NCI-H1694 (cell line): ENCODE measurements at places on chromosomes 1 and 21.

GRCh38 chr1:78223417-78224215 is 177.8 kb downstream of the GIPC2 start:
- no peak for DNase-seq

DNA sequence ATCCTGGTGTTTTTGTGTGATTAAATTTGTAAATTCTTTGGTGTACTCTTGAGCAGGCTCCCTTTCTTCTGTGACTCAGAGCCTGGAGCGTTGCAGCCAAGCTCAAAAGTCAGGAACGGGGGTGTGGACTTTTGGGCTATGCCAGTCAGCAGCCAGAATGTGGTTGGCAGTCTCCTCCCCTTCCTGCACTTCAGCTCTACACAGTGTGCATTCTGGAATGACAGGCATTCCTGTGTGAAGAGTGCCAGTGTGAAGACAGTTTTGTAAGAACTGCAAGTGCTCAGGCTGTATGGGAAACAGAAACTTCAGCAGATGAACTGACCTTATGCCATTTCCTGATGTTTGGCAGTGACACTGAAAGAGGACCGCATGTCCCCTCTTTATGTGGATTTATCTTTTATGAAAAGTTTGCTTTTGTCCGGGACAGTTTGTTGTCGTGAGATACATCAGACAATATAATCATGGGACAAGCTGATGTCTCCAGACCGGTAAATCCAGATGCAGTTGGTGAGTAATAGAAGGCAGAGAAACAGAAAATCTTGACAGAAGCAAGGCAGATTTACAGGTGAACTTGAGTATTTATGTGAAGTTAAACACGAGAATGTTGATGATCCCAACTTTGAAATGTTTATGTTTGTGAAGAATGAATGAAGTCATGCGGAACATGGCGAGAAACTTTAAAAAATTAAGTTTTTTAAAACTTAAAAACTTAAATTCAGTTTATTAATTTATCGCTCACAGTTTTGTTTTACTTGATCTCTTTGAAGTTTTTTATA is 67.7 kb upstream of the RCC1 start:
- DNase-seq: no peak

GRCh38 chr1:40651138-40651857 is 14.2 kb downstream of the RIMS3 start:
- DNase-seq: no peak

GRCh38 chr1:54557671-54558355 is 9.8 kb downstream of the ACOT11 start:
- no peak for DNase-seq

- no peak for DNase-seq
These were observed 302.2 kb downstream of the NTNG1 start for GRCh38 chr1:107443027-107443426.

- DNase-seq: no peak
These were observed 38.9 kb downstream of the CCDC18 start for GRCh38 chr1:93219443-93219842.

DNA sequence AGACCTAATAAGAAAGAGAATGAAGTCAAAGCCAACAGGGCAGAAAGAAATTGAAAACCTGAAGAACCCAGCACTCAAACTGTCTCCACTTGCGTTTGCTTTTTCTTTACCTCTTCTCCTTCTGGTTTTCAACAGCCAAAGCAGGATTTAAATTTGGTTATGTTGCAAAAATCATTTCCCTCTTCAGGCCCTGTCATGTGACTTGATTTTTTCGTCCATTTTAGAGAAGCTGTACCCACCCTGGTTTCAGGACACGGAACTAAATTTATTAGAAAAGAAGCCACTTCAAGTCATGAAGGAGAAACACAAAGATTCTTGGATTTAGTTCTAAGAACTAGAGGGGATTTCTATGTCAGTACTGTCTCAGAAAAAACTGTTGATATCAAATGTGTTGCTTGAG is 1.0 kb upstream of the SYNJ1 start:
- DNase-seq: no peak

DNA sequence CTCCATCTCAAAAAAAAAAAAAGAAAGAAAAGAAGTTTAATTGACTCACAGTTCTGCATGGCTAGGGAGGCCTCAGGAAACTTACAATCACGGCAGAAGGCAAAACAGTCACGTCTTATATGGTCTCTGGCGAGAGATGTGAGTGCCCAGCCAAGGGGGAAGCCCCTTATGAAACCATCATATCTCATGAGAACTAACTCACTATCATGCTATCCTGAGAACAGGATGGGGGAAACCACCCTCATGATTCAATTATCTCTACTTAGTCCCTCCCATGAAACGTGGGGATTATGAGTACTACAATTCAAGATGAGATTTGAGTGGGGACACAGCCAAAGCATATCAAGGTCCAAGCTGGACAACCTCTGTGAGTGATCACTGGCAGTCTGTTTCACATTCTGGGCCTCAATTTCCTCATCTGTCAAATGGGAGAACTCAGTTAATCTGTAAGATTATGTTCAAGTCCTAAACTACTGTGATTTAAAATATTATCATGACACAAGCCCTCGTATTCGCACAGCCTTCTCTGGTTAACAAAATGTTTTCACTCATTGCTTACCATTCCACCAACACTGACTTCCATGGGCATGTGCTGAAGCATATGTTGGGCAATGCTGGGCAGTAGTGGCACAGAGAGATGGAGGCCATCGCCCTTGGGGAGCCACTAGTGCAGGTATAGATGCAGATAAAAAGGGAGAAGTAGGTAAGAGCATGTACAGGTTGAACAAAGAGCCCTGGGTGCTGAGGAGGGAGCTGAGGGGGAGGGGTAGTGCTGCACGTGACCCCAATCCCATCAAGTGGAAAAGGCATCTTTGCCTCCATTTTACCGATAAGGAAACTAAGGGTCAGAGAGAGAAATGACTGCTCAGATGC is 46.2 kb upstream of the SLC2A1 start:
- no peak for DNase-seq

- peak; percentile 83 for DNase-seq
These were observed 9.0 kb upstream of the GPR153 start for GRCh38 chr1:6269720-6270400.

GRCh38 chr1:211133393-211133835 is 534 bp downstream of the KCNH1 start:
- DNase-seq: no peak

DNA sequence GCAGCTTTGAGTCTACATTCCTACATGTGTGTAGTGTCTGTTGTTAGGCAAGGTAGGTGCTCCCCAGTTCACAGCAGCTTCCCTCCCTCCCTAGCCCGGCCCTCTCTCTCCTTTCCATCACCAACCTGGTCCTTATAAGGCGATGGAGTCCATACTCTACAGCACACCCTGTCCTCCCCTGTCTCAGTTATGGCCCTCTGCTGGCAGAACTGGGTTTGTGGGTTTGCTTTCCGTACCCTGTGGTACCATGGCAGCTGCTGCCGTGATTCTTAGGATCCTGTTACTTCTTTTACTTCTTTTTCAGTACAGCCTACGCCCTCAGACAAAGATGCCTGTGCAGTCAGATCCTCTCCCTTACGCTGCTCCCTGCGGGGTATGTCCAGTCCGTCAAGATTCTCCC is 31.7 kb downstream of the AK5 start:
- DNase-seq: peak; percentile 4

DNA sequence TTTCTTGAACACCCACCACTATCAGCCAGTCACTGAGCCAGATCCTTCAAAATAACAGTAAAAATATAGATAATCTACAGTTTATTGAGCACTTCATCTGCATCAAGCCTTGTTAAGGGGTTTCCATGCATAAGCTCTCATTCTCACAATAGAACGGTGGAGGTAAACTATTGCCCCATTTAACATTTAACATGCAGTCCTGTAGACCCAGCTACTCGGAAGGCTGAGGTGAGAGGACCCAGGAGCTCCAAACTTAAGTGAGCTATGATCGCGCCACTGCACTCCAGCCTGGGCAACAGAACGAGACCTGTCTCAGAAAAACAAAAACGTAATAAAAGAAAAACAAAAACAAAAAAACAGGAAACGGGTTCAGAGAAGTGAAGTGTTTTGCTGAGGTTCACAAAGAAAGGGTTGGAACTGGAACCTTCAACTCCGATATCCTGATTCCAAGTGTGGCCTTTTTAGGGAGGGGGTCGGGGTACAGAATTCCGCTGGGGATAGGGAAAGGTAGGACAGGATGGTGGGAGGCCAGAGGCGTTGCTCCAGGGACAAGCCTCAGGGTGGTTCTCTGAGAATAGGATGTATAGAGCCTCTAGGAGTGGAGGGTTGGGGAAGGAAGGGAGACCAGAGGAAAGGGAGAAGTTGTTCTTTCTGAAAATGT is 11.6 kb upstream of the SESN2 start:
- DNase-seq: no peak

DNA sequence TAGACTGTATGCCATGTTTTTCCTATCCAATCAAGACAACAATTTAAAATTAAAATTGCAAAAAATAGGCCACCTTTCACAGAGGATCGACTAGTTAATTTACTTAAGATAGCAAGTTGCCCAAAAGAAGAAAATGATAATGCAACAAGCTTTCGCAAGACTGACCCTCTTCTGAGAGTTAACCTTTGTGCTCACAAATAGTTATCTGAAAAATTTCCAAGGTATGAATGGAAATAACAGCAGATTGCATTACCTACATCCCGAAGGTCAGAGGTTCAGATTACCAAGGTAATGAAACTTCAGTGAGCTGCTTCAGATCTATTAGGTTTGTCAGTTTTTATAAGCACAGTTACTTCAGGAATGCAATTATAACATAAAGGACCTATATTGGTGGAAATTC is 298.0 kb downstream of the KCTD3 start:
- no peak for DNase-seq

GRCh38 chr1:18535391-18536210 is 54.9 kb downstream of the KLHDC7A start:
- no peak for DNase-seq

DNA sequence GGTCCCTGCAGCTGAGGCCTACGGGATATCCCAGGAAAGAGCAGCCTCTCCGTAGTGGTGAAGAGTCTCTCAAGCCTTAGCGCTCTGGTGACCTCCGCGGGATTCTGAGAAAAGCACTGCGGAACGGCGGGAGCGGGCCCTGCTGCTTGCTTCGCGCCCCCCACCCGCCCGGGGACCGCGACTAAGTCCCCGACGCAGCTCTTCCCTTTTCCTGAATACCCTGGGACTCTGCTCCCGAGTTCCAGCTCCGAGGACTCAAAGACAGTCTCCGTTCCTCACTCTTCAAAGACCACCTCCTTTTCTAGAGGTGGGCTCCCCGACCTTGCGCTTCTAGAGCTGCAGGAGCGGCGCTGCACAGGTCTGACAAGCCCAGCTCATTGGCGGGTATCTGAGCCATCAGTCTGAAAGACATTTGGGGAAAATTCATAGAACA is 3.6 kb upstream of the PRRX1 start:
- no peak for DNase-seq

DNA sequence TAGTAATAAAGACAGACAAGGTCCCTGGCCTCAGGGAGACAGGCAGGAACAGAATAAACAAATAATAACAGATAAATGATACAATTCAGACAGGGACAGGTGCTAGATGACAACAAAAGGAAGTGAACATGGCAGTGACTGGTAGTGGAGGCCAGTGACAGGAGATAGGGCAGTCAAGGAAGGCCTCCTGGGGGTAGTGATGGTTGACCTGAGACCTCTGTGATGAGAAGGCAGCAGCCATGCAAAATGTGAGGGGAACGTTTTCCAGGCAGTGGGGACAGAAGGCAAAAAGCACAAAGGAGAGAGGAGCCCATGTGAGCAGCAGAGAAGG is 18.5 kb downstream of the OPTC start:
- no peak for DNase-seq

DNA sequence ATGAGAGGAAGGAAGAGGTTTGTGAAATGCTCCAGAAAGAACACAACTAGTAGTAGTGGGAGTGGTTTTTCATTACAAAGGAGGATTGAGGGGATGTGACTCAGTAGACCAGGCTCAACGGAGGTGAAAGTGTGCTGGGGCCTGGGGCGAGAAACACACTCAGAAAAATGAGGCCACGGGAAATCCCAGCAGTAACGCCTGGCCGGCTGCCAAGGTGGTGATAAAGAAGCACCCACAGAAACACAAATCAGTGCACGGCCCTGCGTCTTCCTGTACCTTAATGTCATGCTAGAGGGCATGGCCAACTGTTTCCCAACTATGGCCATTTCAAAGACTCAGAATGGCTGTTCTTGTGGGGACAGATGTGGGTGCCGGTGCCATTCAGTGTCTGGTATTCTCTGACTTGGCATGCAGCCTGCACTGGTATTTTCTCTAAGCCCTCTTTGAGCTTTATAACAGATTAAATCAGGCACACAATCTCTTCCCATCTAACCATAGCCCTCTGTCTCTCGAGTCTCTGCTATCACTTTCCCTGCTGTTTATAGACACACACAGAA is 38.2 kb downstream of the URB2 start:
- peak; percentile 16 for DNase-seq

GRCh38 chr21:45029948-45030681 is 44.3 kb upstream of the ADARB1 start:
- no peak for DNase-seq

GRCh38 chr21:25589887-25590286 is 17.4 kb downstream of the MRPL39 start:
- DNase-seq: no peak
